ENCODE measurements at places on chromosomes 12 and 14.

- DNase-seq = no peak
Measured at GRCh38 chr12:125418902-125419564, 353.8 kb downstream of the AACS start.

GRCh38 chr14:28375295-28375694, 391.3 kb upstream of the FOXG1 start:
- no peak for DNase-seq

DNA sequence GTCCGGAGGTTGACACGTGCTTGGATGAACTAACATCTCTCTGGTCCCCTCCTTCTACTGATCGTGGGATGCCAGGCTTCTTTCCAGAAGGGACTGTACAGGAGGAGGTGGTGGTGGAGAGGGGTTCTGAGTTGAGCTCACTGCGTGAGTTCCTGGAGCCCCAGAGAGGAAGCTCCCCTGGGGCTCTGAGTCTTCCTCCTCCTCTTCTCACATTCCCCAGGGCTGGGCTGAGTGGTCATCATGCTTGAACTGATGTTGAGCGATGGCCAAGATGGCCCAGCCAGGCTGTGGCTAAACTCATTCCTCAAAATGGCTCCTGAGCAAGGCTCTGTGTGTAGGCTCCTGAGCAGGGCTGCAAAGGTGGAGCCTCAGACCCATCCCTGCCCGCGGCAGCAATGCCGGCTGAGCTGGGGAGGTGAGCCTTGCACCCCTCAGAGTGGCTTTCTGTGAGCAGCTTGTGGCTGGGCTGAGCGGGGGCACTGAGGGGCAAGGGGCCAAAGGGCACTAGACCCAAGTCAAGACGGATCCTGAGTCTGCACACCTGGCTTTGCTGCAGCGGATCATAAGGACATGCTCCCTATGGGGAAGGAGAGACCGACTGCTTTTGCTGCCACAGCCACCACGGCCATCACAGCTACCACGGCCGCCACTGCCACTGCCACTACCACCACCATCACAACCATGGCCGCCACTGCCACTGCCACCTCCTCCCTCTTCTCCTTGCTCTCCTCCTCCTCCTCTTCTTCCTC, 35.4 kb downstream of the MEG3 start:
- no peak for DNase-seq

- DNase-seq = no peak
Measured at GRCh38 chr12:89513544-89513943, 11.1 kb downstream of the GALNT4 start.

DNA sequence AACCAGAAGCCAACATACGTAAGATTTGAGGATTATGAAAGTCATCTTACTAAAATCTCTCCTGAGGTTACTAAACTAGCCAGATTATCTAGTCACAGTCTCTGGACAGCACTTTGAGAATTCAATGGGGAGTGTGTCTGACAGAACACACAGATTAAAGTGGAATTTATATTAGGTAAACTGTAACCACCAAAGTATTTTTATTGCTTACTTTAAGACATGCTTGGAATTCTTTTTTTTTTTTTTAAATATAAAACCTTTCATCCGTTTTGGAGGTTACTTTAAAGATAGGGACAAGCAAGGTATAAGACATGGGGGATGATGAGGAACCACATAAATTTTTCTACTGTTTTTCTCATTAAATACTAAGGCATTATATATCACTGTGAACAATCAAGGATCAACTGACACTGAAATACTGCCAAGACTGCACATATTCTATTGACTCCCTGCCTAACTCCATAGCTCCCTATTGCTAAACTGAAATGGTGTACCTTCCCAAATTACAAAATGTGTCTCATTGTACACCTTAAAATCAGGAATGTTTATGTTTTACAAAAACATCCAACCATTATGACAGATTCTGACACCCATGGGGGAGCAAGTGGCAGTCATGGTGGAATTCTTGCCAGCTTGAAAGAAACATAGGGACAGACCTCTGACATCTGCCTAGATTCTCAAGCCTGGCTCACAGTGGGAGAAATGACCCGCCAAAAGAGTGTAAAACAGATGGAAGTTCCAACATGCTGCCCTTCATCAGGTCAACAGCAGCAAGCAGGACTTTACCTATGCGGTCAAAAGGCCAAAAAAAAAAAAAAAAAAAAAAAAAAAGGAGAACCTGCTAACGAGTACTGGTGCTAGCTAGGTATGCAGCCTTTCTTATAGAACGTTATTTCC, 239.3 kb downstream of the MED13L start:
- DNase-seq = no peak

- no peak for DNase-seq
Measured at GRCh38 chr14:65658202-65658601, 245.7 kb downstream of the FUT8 start.

DNA sequence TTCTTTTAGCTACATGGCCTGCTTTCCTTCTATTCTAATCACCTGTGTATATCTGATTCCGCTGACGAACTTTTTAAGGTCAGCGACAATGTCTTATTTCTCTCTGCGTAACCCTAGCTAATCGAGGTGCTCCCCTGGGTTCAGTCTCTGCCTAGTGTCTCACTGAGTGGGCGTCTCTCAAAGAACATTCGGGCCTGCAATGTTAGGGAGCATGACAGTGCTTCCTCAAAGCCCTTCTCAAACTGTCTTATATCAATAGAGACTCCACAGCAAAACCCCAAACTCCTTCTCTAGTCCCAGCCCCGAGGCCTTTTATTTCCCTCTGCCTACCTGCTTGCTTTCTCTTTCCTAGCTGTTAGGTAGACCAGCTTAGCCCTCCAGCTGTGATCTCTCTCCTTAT, 13.7 kb upstream of the RPS6KL1 start:
- no peak for DNase-seq

GRCh38 chr14:36222337-36222736, 45.8 kb upstream of the PTCSC3 start:
- no peak for DNase-seq

DNA sequence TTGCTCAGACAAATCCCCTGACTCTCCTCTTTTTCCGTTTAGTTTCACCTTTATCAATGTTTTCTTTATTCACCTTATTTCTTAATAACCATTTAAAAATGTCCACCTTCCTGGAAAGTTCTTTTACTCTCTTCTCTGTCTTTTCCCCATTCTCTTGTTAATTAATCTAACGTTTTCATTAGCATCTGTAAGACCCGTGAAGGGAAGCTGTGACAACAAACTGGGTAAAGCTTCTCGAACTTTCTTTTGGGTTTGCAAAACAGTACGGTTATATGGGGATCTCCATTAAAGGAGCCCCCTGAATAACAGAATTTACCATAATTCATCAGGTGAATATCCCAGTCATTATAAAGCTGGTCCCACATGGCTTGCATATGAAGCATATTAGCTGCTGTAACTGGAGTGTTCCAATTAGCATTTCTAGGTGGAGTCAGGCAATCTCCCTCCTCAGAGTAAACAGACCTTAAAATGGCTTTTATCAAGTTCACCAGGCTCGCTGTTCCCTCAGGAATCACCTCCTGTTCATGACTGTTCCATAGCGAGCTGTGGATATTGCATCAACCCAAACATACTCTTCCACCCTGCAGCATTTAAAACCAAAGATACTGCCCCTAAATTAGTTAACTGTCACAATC, 42.4 kb downstream of the TMEM30B start:
- DNase-seq = no peak

GRCh38 chr12:104630230-104630670, 173.5 kb downstream of the CHST11 start:
- no peak for DNase-seq

DNA sequence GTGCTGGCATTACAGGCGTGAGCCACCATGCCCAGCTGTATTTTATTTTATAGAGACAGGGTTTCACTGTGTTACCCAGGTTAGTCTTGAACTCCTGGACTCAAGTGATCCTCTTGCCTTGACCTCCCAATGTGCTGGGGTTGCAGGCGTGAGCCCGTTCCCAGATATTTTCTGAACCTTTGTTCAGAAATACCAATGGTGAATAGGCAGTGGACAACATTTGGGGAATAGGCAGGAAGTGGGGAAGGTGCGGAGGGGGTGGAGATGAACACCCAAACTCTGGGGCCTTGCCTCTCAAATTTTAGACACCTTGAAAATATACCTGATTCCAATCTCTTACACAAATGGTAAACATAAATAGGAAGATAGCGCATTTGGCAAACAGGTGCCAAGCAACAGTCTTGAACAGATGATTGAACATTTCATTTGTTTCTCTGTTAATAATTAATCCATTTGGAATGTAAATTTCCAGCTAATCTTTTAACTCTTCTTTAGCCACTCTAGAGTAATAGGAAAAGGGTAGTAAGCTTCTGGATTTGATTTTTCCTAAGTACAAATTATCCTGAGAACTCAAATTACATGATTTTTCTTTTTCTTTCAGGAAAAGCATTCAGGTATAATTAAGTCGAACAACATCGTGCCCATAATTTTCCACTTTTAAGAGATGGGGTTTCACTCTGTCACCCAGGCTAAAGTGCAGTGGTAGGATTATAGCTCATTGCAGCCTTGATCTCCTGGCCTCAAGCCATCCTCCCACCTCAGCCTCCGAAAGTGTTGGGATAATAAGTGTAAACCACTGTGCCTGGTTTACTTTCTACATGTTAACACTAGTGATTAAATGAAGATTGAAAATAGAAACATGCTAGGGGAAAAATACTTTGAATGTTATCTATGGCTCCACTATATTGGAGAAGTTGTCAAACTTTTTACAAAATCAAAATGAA, 22.9 kb upstream of the RNF34 start:
- no peak for DNase-seq

DNA sequence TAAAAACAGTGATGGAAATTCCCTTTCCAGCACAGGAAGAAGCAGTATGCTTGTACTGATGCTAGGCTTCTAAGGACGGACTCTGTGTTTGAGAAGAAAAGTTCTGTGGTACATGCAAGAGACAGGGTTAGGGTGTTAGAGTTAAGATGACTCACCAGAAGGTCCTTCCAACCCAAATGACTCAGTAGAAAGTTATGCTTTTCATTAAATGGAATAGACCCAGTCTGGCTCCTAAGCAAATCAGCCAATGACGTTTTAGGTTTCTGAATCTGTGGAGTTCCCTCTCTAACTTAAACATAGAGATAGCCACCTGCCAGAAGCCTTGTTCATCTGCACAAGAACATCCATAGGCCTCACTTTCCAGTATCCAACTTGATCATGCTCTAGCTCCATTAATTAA, 5.7 kb downstream of the PTHLH start:
- no peak for DNase-seq

- DNase-seq = no peak
Measured at GRCh38 chr14:95609398-95609990, 74.6 kb downstream of the GLRX5 start.

GRCh38 chr14:100475268-100475667, 111.9 kb downstream of the BEGAIN start:
- DNase-seq = no peak

DNA sequence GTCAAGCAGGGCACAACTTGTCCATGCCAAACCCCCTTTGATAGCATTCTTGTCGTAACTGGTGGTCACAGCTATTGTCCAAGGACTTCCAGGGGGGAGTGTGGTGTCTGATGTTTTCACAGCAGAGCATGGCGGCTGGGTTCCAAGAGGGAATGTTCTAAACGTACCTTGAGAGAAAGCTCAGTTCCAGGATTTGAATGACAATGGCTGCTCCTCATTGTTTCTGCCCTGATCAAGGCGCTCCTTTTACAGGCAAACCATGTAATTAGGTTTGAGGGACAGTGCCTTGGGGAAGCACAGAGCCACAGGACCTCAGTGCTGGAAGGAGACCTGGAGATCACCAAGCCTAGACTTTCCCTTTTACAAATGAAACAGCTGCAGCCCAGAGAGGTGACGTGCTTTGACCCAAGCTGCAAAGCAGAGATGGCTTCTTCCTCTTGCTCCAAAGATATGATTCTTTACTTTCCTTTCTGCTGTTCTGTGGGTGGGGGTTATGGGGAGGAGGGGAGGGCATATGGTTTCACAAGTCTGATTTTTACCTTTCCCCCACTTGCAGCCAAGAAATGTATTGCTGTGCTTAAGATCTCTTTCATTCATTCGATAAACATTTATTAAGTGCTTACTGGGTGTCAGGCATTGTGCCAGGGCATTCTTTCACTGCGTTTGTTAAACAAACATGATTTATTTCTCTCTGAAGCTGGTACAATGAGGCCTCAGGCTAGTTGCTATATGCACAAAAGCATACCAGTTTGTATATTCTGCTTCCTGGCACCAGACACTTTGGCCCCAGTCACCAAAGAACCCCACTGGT, 172.8 kb downstream of the KTN1 start:
- DNase-seq = no peak

- DNase-seq = no peak
Measured at GRCh38 chr12:87231818-87232217, 797.4 kb downstream of the C12orf50 start.

GRCh38 chr14:86797075-86797351, 1196.0 kb downstream of the GALC start:
- DNase-seq = no peak

DNA sequence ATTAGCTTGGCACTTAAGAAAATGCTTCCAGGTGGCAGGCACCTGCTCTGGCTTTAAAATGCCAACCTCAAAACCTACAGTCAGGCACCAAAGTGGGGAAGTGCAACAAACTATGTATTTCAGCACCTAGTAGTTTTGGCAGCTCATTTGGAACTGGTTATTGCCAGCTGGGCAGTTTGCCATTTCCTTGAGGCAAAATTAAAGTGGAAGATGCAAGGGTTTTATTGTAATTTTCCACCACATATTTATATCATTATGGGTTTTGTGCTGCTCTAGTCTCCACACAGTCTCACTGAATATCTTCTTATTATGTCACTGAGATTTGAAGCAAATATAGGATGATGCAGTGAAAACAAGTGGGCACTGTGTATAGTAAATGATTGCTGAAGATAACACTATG, 117.0 kb downstream of the PRKD1 start:
- DNase-seq = no peak

DNA sequence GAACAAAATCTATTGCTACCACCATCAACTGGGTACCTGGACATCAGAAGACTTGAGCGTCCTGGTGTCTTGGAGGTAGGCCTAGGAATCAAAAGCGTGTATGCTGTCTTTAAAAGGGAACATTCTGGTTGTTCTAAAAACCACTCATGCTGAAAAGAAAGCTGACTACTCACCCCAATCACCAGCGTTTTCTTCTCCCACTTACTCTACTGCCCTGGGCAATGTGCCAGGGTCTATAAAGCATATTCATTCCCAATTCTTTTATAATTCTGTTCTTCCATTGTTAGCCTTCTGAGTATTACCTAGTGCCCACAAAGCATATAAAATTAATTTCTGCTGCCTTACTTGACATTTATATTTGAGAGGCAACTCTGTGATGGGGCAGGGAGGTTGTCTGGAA, 133.4 kb downstream of the KCNA5 start:
- DNase-seq = no peak

- no peak for DNase-seq
Measured at GRCh38 chr14:103225476-103225875, 102.2 kb downstream of the TNFAIP2 start.

DNA sequence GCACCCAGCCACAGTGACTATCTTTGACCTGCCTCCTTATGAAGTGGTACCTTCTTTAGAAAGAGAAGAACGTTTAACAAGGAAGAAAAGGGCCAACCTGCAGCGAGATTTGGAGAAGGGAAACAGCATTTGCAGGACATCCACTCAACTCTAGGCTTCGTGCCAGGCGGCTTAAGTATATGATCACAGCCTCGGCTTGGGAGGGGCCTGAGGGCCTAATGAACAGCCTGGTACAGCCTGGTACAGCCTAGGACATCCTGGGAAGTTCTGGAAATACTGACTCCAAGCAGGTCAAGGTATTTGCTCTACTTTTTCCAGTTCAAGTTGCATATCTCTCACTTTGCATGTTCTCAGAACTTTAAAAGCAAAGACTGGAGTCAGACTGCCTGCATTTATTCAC, 16.1 kb downstream of the HCAR2 start:
- DNase-seq = no peak

GRCh38 chr12:27801630-27802029, 21.6 kb upstream of the MANSC4 start:
- DNase-seq = no peak
